CD4-positive, alpha-beta memory T cell (primary cell): ENCODE measurements at places on chromosomes 7 and 10. TPM values are rescaled to one million over a fixed set of nuclear protein-coding genes. Genes with fewer than 3 reads are reported as not detected.

- no peak for DNase-seq
Measured at GRCh38 chr10:21705828-21706176, 171.8 kb downstream of the MLLT10 start.

DNA sequence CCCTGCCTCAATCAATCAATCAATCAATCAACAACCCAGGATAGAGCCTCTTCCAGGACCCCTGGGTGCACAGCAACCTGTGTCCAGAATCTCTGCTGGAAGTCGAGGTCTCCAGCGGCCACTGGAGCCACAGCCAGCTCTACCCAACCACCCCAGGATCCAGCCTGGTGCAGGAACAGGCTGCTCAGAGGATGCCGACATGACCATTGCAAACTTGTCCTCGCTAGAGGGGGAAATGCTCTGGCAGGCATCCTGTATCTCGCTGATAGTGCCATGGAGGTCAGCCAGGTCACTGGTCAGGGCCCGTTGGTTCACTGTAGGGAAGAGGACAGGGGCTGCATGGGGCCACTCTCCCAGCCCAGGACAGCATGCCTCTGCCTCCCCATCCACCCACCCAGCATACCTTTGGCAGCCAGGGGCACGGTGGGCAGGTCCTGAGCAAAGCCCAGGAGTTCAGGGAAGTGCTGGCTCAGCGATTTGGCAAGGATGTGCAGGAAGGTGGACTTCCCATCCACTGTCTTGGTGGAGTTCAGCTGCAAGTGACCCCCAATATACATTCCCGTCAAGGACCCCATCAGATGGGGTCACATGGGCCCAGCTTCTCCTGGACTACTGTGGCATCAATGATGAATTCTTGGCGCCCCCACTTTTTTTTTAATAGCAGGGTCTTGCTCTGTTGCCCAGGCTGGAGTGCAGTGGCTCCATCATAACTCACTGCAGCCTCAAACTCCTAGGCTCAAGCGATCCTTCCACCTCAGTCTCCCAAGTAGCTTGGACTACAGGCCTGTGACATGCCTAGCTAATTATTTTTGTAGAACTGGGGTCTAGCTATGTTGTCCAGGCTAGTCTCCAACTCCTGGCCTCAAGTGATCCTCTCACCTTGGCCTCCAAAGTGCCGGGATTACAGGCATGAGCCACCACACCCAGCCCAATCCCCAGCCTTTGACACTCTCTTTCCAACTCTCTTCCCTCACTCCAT lies 49.4 kb downstream of the GRID2IP start:
- DNase-seq, result no peak

DNA sequence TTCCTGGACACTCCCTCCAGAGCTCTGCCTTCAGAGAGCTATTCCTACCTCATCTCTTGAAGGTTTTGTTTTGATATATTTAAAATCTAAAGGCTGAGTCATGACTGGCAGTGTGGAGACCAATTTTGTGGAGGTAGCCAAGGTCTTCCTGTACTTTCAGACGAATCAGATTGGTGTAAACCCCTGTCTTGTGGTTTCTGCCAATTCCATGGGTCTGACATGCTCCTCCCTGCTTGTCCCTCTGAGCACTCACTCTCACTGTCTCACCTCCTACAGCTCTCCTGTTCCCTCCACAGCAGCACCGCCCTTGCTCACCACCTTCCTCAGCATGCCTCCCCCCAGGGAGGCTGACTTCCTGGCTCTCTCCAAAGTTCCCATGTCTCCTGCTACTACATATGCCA lies 179.8 kb downstream of the NPSR1 start:
- no peak for DNase-seq

GRCh38 chr10:61669161-61669725 lies 6.5 kb downstream of the CABCOCO1 start:
- DNase-seq, result no peak

- no peak for DNase-seq
Measured at GRCh38 chr10:111475720-111476119, 398.9 kb downstream of the ADRA2A start.

DNA sequence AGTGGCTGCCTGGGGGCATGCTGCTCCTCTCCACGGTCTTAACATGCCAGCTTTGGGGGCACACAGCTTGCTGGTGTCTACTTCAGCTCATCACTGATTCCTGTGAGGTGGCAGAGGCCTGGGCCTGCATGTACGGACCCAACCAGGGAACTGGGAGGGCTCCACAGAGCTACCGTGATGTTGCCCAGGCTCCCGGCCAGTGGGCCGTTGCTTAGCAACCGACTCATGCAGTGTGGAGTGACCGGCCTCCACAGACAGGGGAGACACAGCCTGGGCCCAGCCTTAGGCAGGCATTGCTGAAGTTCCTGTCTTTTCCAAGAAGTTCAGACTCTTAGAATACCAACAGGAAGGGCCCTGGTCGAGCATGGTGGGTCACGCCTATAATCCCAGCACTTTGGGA lies 25.8 kb upstream of the SH2B2 start:
- DNase-seq, result no peak

DNA sequence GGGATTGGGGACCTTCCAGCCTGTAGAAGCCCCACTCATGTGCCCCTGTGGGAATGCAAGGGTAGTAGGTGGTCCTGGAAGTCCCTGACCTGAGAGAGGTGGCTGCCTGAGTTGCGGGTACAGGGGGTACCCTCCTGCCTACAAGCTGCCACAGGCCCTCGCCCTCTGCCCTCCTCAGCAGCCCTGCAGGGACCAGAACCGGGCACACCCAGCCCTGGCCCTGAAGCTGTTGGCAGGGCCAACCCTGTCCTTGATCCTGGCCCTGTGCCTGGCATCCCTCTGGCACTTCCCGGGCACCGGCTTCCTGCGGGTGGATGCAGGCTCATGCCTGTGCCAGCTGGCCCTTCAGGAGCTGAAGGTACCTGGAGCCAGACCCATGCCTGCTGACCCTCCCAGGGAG lies 54.9 kb upstream of the ELN start:
- DNase-seq, result no peak

- DNase-seq, result no peak
Measured at GRCh38 chr10:126851414-126852108, 53.7 kb upstream of the DOCK1 start.

- DNase-seq, result no peak
Measured at GRCh38 chr7:117489911-117490310, 10.1 kb downstream of the CFTR start.

DNA sequence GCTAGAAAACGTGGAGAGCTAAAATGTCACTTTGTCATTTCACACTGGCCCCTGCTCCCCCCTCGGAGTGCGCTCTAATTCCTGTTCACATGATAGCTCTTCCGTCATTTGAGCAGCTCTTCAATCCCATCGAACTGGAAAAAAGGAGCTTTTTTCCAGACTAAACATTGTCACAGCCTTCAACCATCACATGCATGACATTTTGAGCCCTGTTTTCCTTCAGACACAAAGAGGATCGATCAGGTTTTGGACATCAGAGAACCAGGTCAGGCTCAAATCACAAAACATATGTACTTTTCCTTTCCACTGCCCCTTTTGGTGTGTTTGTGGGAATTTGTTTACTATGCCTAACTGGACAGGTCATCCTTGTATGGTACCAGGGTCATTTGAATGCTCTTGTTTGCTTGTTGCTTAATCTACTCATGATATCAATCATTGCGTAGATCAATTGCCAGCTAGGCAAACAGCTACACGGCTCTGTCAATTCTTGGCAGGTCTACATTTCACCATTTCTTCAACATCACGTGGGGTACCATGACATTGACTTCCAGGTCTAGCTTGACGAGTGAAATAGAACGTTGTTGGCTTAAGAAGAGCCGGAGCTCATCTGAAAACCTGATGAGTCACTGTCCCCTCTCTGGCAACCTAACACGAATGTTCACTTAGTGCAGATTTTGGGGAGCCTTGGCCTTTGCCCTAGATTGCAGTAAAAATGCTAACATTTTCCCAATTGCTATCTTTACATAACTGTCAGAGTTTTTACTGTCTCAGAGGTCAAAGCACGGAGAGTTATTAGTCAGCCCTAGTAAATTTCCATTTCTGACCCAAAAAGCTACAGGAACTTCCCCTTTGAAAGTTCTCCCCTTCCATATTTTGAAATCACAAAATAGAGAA lies 87.3 kb downstream of the LYZL2 start:
- no peak for DNase-seq

DNA sequence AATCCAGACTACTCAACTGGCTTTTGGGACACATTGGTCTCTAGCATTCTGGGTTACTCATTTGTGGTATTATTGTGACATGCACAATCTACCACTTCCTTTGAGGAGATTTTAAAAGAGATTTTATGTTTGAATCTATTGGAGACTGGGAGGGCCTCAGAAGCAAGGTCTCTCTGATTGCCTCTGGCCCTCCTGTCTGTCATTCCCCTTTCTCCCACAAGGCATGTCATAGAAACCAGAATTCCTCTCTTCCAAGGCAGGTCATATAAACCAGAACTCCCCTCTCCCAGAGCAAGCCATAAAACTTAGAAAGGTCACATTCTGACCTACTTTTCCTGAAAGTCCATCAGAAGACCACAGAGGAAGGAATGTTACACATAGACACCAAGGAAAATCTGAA lies 777.7 kb downstream of the PHTF2 start:
- no peak for DNase-seq

- DNase-seq, result no peak
Measured at GRCh38 chr10:132493756-132494290, 43.8 kb upstream of the INPP5A start.

- DNase-seq, result no peak
Measured at GRCh38 chr7:97513326-97513725, 218.6 kb upstream of the TAC1 start.

GRCh38 chr7:71801976-71802375 lies 610.2 kb downstream of the CALN1 start:
- DNase-seq, result no peak

DNA sequence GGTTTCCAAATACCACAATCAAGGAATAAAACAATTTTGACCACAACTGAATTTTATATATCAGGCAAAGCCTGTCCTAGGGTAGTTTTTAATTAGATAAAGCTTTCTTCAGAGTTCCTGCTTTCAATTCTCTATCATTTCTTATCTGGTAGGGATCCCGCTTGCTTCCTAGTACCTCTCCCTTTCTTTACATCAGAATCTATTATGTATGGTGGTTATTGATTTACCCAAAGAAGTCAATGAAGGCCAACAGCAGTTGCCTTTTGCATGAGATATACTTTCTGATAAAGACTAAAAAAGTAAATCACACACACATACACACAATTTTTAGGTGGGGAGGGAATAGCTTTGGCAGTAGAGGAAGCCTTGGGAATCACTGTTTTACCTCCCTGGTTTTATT lies 70.7 kb downstream of the HDAC9 start:
- DNase-seq, result no peak

- DNase-seq, result no peak
Measured at GRCh38 chr10:4661511-4662255, 164.3 kb upstream of the AKR1E2 start.

DNA sequence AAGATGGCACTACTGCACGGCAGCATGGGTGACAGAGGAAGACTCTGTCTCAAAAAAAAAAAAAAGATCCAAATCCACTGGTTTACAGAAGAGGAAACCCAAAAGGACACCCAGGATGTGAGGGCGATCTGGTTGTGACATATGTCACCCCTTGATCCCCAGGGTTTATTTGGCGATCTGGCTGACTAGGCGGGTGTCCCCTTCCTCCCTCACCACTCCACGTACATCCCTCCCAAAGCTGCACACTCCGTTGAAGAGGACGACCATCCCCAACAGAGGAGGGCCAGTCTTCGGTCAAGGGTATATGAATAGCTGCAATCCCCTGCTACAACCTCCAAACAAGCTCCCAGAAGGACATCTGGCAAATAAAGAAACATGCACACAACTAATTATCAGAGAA lies 111.6 kb downstream of the HTR5A start:
- DNase-seq, result no peak

GRCh38 chr10:75111907-75112679 lies 637 bp downstream of the SAMD8 start:
- peak; percentile 72 for DNase-seq

- DNase-seq, result no peak
Measured at GRCh38 chr10:72245949-72246525, 27.7 kb upstream of the DDIT4 start.

DNA sequence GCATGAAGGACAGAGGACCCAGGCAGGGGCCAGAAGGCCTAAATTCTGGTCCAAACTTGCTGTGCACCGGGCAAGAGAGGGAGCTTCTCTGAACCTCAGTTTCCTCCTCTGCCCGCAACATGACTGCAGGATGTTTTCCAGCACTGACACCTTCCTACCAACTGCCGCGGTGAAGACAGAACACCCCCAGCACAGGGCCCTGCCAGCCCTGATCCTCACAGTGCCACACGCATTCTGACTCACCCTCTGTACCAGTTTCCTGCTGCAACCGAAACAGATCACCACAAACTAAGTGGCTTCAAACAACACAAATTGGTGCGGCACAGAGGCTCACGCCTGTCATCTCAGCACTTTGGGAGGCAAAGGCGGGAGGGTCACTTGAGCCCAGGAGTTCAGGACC lies 18.1 kb downstream of the MAD1L1 start:
- no peak for DNase-seq

DNA sequence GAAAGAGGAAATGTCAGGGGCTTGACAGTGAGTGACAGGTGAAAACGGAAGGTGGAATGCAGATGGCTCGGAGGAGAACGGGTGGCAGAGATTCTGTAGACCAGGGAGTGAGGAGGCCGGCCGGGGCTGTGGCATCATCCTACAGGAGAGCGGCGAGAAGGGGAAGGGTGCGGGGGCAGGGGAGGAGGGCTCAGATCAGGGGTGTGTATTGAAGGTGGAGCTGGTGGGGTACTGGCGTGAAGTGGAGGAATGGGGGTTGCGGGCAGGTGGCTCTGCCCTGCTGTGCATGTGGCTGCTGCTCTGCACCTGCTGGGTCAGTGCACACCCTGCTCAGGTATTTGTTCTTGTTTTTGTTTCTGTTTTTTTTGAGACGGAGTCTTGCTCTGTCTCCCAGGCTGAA lies 470.8 kb upstream of the FOXK1 start:
- no peak for DNase-seq

GNGT1 gene
- not detected for total RNA-seq

NPTX2 gene
- not detected for total RNA-seq

PTPN20 gene
- total RNA-seq, result 1.0 TPM

IFT22 gene
- 2.6 TPM for total RNA-seq

LRRC61 gene
- 11.0 TPM for total RNA-seq

GJC3 gene
- total RNA-seq, result 0.39 TPM

EPHB6 gene
- total RNA-seq, result 48.4 TPM

SEC24C gene
- total RNA-seq, result 127 TPM
